ENCODE measurements at places on chromosomes 7 and 10.

GRCh38 chr10:80545258-80545881 lies 7.7 kb downstream of the SH2D4B start:
- DNase-seq, result no peak

GRCh38 chr7:27890205-27890849 lies 150.4 kb downstream of the TAX1BP1 start:
- DNase-seq, result no peak

DNA sequence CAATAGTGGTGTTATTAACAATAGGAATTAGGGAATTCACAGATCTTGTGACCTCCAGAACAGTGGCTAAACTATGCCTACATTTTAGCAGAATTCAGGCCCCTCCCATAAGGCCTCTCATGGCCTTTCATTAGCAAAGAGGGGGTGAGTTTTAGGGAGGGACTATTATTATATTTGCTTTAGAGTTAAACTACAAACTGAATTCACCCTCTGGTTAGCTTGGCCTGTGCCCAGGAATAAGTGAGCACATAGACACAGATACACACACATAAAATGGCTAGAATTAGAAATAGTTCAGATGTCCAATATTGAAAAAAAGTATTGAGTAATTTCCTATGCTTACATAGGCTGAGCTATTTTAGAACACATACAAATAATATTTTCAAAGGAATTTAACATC lies 818.8 kb upstream of the COBL start:
- no peak for DNase-seq

GRCh38 chr7:113550966-113551365 lies 367.8 kb downstream of the PPP1R3A start:
- no peak for DNase-seq

DNA sequence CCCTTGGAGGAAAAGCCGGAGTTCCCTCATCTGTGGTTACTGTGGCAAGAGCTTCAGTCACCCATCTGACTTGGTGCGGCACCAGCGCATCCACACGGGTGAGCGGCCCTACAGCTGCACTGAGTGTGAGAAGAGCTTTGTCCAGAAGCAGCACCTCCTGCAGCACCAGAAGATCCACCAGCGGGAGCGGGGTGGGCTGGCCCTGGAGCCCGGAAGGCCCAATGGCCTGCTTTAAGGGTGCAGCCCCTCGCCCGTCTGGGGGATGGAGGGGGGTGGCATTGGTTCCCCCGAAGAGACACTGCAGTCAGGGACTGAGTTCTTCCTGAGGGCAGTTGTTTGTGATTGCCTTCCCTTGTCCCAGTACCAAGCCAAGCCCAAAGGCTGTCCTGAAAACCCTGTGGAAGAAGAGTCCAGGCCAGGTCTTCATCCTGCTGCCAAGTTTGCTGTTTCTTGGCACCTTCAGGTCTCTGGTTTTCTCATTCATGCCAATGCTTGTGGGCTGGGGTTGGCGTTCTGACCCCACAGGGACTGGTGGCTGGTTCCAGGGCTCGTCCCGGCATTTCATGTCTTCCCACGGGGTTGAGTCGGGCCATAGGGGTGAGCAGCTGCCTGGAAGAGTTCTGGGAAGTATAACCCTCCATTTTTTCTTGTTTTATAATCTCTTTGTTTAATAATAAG lies 7.7 kb upstream of the ZNF783 start:
- no peak for DNase-seq

GRCh38 chr10:111081595-111081994 lies 4.8 kb downstream of the ADRA2A start:
- no peak for DNase-seq

DNA sequence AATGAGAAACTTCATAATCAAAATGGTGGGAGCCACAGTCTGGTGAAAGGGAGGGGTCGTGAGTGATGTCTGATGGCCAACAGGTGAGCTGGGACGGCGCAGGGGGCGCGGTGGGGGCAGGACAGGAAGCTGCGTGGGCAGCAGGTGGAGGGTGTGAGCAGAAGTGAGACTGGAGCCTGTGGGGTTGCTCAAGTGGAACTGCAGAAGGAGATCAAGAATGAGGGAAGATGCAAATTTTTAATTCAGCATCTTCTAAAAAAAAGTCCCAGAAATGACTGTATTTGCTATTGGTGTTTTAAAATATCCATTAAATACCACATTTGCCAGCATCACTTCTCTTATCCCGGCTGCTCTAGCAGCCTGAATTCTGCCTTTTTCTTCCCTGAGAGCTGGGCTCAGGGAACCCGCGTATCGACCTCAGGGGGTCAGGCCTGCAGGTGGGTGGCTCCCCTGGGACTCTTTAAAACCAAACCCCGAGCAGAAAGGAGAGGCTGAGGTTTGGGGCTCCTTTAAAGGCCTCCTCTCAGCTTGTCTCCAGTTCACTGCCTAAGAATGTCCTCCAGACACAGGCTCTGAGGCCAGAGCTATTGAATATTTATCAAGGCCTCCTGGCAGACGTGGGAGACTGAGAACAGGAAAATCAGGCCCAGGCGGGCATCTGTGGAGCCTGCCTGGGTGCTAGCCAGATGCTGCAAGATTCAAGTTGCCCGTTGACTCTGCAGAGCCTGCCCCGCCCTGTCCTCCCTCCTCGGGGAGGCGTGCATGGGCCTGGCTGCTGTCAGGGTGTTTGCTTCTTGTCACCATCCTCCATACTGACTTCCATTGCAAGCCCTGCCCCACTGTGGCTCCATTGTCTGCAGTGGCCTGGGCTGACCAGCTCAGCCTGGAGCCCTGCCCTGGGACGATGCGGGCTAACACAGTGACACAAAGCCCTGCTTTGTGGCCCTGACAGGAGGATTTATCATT lies 53.9 kb downstream of the SYPL1 start:
- DNase-seq, result peak; percentile 61

DNA sequence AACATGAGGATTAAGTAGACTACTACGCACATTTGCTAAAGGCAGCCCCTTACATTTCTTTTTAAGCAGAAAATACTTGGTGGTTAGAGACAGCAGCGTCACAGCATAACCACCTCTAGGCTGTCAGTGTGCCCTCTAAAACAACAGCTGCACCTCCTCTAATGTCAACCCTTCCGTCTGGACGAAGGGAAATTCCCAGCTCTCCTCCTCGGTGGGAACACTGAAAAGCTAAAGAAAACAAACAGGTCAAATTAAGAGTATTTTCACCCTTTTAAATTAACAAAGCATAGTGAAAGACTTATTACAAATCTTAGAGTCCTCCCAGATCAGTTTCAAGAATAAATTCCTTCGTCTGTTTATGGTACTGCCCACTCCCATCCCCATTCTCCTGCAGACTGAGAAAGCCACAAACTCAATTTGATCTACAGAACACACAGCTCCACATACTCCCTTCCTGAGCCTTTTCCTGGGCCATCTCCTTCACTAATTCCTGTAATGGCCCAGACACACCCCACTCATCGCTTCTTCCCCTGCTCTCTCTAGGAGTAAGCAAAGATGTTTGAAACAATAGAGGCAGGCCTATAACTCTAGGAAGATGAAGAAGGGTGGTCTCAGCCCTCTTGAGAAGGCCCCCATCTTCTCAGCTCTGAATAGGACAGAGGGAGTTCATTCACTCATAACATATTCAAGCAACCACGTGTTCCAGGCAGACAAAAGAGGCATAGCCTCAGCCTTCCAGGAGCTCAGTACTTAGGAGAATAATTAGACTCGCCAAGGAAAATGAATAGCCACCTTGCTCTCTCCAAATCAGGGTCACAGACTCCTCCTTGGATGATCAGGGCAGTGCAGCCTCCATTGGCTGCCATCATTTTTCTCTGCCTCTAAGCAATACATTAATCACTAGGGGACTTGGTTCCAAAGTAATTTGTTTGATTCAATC lies 47.5 kb upstream of the HNRNPH3 start:
- DNase-seq, result no peak

DNA sequence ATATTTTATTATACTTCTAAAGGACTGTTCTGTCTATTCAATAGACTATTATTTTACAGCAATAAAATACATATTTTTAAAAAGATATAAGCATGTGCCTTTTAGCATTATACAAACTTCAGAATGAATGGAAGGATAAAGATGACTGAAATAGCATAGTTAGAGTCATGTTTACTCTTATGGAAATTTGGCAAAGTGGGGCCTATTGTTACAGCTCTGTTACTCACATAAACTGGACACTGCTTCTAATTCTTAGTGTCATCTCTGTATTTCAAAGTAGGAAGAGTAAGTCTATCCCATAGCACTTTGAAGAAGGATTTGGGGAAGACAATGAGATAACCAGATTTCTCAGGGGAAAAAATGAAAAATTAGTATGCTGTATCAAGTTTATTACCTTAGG lies 168.2 kb downstream of the SKAP2 start:
- no peak for DNase-seq

DNA sequence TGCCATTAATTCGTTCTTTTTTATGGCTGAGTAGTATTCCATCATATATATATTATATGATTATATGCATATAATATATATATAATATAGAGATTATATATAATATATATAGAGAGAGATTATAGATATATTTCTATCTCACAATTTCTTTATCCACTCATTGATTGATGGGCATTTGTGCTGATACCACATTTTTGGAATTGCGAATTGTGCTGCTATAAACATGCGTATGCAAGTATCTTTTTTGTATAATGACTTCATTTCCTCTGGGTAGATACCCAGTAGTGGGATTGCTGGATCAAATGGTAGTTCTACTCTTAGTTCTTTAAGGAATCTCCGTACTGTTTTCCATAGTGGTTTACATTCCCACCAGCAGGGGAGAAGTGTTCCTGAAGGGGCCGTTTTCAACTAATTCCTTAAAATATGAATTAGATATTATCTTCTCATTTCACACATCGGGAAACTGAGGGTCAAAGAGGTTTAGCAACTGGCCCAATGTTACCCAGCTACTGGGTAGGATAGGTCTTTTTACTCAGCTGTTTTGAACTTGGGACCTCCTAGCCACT lies 16.5 kb downstream of the NFE2L3 start:
- no peak for DNase-seq

GRCh38 chr7:102193806-102194205 lies 92.9 kb upstream of the SH2B2 start:
- no peak for DNase-seq

DNA sequence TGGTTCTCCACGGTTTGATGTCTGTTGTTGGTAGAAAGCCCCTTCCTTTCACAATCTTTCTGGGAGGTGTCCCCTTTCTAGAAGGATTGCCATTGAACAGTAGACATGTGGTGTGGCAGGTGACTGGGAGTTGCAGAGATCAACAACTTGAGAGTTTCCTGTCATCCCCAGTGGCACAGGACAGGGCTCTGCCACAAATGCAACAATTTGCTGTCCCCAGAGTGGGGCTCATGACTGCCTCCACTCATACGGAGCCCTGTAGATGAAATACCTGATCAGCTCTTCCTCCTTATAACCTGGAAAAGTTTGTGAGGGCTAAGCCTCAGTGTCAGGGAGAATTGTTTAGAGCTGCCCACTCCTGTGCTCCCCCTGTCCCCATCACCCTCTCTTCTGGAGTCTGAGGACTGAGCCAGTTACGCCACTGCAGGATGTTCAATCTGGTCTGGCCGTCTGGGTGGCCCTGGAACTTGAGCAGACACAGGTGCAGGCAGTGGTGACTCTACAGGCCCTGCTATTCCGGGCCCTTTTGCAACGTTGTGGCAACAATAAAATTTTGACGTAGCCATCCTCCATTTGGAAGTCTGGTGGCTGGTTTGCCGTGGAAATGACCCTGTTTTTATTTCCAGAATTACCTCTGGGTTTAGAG lies 6.5 kb downstream of the DBNL start:
- no peak for DNase-seq

DNA sequence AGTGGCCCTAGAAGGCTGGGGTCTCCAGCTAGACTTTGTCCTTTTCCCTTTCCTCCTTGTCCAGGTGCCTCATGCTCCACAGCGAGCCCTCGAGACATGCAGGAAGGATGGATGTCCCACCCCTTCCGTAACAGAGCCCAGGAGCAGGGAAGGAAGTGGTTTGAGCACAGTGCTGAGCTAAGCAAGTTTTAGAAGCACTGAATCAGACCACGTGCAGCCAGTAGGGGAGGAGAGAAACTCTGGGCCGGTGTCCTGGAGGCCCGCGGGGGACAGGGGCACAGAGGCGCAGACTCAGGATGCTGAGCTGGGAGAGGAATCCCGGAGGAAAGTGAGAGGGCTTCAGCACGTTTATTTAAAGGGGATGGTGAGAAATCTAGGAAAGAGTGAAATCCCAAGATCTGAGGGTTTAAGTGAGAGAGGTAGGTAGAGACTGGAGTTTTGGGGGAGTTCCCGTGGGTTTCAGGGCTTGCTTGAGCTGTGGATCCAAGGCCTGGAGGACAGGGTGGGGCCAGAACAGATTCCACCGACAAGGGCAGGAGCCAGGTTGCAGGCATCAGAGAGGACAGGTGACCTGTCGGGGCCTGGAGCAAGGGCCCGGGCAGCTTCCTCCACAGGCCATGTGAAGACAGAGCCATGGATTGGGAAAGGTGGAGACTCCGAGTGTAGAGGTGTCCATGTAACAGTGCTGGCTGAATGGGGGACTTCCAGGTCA lies 4.4 kb upstream of the IRF5 start:
- no peak for DNase-seq

- no peak for DNase-seq
These were observed 172.6 kb upstream of the TNRC18 start for GRCh38 chr7:5596046-5596895.

DNA sequence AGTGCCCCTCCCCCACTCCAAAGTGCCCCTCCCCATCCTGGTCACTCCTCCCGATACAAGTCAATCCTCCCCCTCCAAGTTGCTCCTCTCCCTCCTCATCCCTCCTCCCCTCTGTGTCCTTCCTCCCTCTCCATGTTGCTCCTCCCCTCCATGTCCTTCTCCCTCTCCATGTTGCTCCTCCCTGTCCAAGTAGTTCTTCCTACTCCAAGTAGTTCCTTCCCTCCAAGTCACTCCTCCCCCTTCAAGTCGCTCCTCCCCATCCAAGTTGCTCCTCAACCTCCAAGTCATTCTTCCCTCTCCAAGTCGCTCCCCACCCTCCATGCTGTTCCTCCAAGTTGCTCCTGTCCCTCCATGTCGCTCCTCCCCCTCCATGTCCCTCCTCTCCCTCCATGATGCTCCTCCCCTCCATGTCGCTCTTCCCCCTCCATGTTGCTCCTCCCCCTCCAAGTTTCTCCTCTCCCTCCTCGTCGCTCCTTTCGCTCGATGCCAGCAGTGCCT lies 8.6 kb upstream of the WBP1L start:
- DNase-seq, result no peak

DNA sequence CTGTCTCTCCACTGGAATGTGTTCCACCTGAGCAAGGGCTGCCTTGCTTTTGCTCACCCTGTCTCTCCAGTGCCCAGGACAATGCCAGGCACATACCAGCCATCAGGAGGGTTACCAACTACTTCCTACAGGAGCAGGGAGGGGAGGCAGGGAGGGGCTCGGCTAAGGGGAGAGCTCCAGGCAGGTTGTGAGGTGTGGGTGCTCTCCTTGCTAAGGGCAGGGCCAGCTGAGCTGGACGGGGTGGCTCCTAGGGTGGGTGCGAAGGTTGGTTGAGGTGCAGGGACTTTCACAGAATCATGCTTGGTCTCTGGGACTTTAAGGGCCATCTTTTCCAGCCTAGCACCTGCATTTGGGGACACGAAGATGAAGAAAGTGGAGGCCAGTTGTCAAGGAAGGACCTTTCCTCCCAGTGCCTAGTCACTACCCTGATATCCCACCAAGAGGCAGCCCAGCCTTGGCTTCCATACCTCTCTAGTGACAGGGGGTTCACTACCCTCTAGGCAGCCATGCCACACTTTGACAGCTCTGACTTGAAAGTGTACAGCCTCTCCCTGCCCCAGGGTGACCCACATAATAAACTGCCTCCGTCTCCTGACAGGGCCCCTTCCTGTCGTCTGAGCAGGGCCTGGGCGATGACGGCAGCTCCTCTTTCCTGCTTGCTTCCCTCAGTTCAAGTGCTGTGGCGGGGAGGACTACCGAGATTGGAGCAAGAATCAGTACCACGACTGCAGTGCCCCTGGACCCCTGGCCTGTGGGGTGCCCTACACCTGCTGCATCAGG lies 46.5 kb downstream of the TSPAN15 start:
- DNase-seq, result no peak

GRCh38 chr10:35783305-35783838 lies 141.3 kb upstream of the FZD8 start:
- DNase-seq, result no peak

All from NCI-H1105 treated with DMSO at 0.1 percent for 48 hours (cell line).